ENCODE measurements at places on chromosomes 4 and X.

- DNase-seq, result no peak
Measured at GRCh38 chr4:48899950-48900349, 6.6 kb downstream of the OCIAD2 start.

- no peak for DNase-seq
Measured at GRCh38 chr4:186634591-186635128, 79.3 kb upstream of the MTNR1A start.

DNA sequence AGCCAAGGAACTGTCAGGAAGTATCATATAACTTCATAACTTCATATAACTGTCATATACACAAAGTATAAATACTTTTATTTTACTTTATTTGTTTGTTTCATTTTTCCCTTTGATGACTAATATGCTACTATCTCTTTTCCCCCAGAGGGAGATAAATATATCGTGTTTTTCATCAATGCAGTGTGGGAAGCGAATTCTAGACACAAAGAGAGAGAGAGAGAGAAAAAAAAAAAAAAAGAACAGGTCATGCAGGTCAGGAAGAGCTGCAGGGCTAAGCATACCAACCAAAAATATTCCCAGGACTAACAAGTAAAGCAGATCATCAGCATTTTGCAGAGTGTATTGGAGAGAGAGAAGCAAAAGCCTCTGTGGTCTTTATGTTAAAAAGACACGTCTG, 1849.2 kb downstream of the STIM2 start:
- no peak for DNase-seq

GRCh38 chr4:84024405-84024804, 474.7 kb downstream of the NKX6-1 start:
- DNase-seq, result no peak

GRCh38 chr4:163505374-163505773, 10.9 kb downstream of the TMA16 start:
- DNase-seq, result no peak

DNA sequence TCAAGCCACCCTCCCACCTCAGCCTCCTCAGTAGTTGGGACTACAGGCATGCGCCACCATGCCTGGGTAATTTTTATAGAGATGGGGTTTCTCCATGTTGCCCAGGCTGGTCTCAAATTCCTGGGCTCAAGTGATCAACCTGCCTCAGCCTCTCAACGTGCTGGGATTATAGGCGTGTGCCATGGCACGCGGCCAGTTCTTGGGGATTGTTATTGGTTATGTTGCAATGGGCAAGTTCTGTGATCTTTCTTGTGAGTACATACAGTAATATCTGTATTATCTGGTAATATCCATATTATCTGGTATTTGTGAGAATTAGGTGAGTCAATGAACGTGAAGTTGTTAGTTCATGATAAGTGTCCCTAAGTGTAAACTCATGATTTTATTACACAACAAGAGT, 90.3 kb upstream of the TBL1X start:
- DNase-seq, result no peak

- no peak for DNase-seq
Measured at GRCh38 chr4:80452768-80453167, 117.2 kb downstream of the CFAP299 start.

GRCh38 chr4:11376571-11376970, 52.1 kb downstream of the HS3ST1 start:
- DNase-seq, result no peak

- DNase-seq, result no peak
Measured at GRCh38 chr4:42710329-42710728, 53.4 kb upstream of the ATP8A1 start.

- DNase-seq, result no peak
Measured at GRCh38 chr4:141403782-141404181, 183.1 kb downstream of the ZNF330 start.

DNA sequence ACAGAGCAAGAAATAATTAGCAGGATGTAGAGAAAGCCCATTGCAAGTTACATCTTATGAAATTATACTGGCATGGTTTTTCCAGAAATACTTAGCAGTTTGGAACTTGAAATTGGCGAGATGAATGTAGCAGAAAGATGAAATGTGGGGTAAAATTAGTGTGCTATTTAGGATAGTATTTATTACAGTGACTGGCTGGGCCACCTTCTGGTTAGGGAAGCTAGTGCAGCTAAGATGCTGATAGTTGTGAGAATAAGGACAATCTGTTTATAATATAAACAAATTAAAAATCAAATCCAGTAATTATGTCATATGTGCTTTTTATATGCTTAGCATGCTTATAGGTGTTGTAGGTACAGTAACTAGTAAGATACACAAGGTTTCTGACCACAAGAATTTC, 74.8 kb downstream of the IL15 start:
- no peak for DNase-seq

DNA sequence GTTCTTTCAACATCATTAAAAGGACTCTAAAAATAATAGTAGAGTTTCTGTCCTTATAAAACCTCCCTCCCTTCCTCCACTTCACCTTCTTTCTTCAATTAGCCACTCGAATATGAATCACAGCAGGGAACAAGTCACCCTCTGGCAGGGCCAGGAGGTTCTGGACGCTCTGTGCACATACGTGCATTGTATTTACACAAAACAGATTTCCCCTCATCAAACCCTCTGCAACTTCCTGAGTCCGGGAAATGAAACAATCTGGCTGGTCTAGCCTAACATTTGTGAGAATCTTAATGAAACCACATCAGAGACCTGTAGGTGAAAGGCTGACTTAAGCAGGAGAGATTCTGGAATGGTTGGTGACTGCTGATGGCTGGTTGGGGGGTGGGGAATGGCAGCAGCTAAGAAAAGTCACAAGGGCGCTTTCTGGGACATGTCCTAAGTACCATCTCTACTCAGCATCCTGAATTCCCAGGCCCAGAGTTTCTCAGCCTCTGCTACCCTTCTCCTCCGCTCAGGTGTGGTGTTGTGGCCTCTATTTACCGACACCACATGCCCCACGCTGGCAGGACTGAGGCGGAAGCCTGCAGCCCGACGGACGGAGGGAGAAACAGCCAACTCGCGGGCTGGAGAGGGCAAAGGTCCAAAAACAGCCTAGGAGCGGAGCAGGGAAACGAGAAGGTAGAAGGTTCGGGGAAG, 1.0 kb downstream of the ZDHHC9 start:
- DNase-seq, result no peak

- DNase-seq, result no peak
Measured at GRCh38 chr4:182886768-182887167, 30.4 kb downstream of the DCTD start.

DNA sequence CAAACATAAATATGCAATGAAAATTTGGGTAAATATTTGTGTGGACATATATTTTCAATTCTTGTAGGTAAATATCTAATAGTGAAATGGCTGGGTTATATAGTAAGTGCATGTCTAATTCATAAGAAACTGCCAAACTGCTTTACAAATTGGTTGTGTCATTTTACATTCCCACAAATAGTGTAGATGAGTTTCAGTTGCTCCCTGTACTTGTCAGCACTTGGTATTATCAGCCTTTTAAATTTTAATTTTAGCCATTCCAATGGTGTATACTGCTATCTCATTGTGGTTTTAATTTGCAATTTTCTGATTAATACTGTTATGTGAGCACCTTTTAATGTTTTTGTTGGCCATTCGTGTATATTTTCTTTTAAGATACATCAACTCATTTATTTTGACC, 23.1 kb upstream of the GABRE start:
- DNase-seq, result no peak

GRCh38 chrX:65576160-65576559, 41.6 kb upstream of the LAS1L start:
- DNase-seq, result no peak

GRCh38 chr4:125992891-125993290, 678.1 kb downstream of the FAT4 start:
- DNase-seq, result no peak

DNA sequence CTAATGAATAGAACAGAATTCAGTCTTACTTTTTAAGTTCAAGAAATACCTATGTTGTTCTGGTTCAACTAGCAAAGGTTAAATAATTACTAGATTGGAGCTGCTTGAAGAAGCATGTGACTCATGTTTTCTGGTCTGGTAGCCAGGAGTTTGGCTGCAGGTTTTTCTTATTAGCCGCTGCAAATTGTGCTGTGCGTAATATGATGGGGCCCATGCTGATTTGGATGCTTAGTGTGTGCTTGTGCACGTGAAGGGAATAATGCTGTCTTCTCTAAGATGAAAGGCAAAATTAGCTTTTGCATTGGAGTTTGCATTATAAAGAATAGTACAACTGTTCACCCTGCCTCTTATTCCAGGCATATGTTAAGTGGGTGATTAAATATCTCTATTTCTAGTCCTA, 219.6 kb downstream of the SNCA start:
- no peak for DNase-seq

DNA sequence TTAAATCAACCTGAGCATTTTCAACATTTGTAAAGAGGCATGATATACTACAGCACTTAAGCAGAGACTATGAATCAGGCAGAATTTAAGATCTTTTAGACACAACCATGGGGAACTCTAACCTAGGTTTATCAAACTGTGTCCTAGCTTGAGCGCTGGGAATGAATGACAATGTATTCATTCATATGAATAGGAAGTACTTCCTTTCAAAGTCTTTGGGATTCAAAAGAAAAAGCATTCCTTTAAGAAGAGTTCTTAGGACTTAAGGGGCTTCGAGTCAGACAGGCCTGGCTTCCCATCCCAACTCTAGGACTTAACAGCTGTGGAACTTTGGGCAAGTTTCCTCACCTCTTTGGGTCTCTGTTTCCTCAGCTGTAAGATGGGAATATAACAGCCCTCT, 104.6 kb downstream of the ANAPC4 start:
- DNase-seq, result no peak

DNA sequence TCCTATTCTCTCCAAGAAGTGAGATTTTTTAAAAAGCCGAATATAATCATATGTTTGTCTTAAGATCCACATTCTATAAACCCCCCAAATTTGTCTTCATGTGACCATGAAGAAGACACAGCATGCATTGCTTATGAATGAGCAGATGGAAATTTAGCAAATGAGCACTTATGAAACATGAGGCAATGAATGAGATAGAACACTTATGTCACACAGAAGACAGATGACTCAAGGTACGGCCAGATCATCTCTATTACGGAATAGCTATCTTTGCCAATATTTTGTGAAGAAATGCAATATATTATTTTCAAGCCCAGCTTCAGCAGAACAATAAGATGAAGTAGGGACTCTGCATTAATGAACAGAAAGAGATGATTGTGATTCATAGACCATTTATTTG, 21.4 kb downstream of the PHEX start:
- no peak for DNase-seq

DNA sequence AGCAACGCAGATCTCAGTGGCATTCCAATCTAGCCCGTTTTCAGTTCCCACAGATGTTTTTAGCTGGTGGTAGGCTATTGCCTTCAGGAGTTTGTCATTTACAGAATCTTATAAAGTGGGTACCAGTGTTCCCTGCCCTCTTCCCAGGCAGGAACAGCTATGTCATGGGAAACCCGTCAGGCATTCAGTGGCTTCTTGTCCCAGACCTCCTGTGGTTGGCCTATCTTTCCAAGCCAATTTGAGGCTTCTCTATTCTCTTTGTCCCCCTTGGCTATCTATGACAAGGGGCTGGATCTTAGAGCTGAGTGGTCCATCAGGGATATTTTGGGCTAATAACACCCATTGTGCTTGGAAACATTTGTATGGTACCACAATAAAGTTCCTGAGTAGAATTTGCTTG, 33.6 kb upstream of the RPL34 start:
- DNase-seq, result no peak

DNA sequence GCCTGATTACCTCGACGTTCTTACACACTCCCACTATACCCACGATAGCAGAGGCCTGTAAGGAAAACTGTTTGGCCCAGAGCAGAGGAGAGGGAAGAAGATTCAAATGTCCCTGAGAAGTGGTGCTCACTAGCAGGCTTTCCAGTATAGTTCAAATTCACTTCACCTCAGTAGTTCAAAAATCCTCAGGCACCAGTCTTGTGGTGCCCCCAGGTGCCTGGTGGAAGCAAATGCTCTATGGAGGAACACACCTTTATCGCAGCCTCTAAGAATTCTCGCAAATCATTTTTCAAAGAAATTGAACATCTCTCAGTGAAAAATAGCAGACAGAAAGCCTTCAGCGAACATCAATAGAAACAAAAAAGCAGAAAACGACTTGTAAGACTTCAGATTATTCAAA, 12.2 kb upstream of the MTMR1 start:
- no peak for DNase-seq
